Inflammatory macrophage treated with lipopolysaccharide for 1 hour (primary cell): ENCODE measurements at places on chromosomes 11 and 22.

DNA sequence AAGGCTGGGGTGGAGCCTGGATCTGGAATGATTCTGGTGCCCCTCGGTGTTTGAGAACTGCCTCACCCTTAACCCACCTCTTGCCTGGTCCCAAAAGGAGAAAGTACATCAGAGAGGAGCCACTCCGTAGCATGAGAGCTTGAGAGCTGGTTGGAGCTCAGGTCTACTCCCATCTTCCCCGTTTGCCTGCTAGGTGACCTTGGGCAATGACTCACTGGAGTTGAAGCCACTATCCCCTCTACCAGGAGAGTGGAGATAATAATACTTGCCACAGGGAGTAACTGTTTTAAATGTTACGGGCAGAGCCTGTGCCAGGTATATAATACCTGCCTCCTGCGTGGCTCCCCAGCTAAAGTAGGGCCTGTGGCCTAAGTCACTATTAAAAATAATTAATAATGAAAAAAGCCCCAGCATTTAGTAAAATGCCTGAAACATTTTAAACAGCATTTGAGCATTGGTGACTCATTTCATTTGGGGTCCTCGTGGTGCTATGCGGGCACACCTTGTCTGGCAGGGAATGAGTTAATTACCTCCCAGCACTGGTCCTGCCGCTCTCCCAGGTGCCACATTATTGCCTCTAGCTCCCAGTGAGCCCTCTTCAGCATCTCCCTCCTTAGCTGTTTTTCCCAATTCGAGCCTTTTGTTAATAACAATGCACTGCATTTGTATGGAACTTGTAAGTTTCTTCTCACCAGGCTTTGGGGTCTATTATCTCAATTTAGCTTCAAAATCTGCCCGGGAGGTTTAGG lies 22.5 kb downstream of the CYTH4 start:
- no peak for DNase-seq

GRCh38 chr11:83682611-83682973 lies 396.4 kb upstream of the CCDC90B start:
- DNase-seq: no peak

GRCh38 chr22:17918840-17919239 lies 105.5 kb downstream of the MICAL3 start:
- no peak for DNase-seq

DNA sequence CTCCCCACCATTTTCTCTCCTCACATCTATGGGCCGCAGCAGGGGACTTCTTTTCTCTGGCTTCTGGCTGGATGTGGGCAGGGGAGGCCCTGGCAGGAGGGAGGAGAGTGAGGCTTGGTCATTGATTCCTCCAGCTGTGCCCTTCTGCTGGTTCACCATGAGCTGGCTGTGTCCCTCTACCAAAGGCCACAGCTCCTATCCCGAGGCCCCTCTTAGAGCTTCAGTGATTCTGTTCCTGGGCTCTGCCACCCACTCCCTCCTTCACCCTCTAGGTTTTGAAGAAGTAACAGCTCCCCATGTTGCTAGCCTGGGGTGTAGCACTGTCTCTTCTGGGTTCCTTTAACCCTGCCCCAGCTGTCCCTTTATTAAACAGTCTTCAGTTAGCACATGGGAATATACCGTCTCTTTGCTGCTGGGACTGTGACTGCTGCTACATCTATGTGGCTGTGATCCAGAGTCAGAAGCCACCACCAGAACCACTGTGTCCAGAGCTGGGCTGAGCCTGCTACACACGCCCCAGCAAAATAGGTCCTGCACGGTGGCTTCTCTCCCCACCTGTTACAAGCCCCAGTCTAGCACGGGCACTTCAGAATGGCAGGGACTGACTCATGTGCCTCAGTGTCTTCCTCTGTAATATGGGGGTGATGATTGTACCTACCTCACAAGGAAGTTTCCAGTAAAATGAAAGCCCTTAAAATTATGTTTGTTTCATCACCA lies 578 bp upstream of the PARVG start:
- peak; percentile 43 for DNase-seq

- no peak for DNase-seq
These were observed 150.8 kb upstream of the C11orf58 start for GRCh38 chr11:16587670-16588069.

DNA sequence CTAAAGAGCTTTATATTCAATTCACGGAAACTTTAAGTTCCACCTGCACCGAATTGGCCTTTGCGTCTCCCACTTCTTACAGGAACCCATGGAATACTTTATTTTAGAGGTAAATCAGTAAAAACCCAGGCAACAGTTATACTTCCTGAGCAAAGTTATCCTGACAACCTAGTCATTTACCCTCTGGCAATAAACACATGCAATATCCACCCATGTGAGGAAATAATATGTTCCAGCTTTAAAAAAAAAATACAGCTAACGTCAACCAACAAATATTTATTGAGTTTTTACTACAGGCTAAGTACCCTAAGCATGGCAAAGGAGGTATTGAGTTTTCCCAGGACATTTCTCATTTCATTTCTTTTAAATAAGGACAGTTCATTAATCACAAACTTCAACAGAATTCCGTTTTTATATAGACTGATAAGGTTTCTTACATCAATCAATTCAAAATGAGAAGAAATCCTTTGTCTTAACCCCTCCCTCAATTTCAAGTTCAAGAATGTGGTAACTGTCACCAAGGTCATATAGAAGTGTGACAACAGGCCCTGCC lies 38.3 kb upstream of the CCDC34 start:
- DNase-seq: no peak

DNA sequence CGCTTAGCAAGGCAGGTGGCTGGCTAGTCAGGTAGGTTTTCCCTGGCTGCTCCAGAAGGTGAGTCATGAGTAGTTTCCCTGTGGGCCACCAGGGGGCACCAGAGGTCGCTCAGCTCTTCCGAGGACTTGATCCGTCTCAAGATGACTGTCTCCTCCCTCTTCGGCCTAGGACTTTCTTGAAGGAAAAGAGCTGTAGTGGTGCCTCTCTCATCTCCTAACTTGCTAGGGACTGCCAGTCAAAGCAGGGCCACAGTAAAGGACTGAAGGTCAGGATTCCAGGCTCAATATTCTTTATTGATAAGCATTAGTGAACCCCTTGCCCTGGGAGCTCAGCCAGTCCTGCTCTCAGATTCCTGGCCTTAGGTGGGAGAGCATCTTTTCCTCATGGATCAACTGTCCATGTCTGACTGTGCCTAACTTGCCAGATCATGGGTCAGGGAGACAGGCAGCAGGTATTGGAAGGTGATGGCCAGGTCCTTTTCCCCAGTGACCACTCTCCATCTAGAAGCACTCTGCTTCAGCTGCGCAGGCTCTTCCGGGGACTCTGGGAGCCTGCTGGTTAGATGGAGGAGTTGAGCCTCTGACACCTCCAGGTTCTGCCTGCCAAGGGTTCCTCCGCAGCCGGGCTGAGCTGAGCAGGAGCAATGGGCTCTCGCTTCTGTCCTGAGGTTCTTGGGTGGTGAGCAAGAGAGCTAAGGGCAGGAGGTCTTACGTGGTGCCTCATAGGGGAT lies 1.9 kb downstream of the POLD4 start:
- DNase-seq: peak; percentile 57

GRCh38 chr11:96149743-96150555 lies 193.0 kb downstream of the MAML2 start:
- no peak for DNase-seq

DNA sequence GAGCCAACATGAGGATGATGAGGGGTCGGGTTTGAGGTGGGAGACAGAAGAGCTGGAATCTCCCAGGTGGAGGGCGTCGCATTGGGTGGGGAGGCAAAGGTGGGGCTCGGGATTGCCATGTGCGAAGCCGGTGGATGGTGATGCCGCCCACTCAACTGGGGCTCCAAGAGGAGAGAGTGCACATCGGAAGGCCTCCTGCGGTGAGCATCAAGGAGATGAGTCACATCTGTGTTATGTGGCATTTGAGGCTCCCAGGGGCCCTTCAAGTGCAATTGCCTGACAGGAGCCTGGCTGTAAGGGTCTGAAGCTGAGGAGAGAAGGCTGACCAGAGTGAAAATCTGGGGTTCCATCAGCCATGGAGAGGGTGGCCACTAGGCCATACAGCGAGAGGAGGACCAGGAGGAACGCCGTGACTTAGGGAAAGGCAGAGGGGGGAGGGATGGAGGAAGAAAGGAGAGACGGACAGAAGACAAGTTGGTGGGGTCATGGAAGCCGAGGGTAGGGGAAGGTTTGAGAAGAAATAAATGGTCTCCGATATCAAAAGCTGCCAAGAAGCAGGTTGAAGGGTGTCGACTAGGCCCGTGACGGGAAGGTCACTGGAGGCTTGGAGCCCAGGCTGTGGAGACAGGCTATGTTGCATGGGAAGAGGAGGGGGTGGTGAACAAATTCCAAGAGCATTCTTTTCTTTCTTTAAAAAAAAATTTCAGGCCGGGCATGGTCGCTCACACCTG lies 21.3 kb downstream of the RASD2 start:
- DNase-seq: no peak

DNA sequence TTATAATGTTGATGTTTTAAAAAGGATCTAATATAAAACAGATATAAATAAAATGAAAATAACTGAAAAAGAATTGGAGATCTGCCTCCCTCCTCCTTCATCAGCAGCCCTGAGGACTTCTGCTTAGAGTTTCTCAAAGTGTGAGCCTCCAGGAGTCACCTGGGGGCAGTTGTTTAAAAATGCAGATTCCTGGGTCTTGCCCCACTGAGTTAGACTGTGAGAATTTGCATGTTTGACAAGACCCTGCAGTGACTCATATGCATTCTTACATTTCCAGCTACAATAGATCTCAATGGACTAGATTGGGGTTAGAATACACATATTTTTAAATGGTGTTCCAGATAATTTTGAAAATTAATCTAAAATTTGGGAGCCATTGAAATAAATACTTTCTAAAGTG lies 798 bp upstream of the OOSP3 start:
- DNase-seq: no peak

DNA sequence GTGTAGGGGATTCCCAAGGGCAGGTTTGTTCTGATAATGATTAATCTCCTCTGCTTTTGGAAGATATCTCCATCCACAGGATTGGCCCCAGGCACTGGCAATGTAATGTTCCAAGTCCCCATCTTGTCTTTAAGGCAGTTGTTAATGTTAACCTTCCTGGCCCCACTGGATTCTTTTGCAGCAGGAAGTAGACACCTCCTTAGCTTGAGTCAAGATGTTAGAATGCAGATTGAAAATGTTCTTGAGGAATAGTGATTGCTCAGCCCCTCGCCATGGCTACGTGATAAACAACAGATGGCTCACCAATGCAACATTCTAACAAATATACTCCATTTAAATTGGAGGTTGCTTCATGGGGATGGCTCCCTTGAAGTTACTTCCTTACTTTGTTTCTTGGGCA lies 7.3 kb downstream of the HEPHL1 start:
- DNase-seq: no peak

GRCh38 chr22:26658671-26659478 lies 1.5 kb downstream of the MIAT start:
- DNase-seq: peak; percentile 44

GRCh38 chr11:119990309-119991021 lies 147.4 kb downstream of the TRIM29 start:
- no peak for DNase-seq

DNA sequence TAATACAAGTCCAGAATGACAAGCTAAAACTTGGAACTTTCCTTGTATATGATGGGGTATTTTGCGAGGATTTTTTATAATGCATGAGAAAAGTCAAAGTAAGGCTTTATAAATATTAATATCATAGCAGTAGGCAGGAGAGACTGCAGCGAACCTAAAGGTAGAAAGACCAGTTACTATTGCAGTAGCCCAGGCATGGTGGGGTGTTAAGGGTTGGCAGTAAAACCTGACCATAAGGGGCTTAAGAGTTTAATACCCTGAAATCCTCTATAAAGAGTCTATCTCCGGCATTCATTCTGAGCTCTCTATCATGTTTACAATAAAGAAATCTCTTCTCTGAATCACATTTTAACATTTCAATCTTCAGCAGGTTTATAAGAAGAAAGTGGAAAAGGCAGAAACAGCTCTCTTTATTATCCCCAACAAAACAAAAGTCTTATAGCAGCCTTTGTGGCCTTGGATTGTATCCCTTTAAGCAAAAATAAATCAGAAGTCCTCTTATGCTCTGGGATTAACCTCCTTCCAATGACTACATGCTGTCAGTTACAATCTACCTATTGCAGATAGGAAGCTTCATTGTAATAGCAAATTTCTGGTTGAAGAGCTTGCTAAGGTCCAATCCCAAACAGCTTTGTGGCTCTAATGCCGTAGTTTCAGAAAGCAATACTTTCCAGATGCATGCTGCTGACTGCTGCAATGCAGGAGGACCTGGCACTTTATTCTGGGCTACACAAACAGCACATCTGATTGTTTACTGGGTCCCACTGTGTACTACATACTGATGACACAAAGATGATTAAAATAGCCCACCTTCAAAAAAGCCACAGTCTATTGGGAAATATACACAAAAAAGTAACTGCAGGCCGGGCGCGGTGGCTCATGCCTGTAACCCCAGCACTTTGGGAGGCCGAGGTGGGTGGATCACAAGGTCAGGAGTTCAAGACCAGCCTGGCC lies 45.8 kb downstream of the SIK3 start:
- DNase-seq: no peak

DNA sequence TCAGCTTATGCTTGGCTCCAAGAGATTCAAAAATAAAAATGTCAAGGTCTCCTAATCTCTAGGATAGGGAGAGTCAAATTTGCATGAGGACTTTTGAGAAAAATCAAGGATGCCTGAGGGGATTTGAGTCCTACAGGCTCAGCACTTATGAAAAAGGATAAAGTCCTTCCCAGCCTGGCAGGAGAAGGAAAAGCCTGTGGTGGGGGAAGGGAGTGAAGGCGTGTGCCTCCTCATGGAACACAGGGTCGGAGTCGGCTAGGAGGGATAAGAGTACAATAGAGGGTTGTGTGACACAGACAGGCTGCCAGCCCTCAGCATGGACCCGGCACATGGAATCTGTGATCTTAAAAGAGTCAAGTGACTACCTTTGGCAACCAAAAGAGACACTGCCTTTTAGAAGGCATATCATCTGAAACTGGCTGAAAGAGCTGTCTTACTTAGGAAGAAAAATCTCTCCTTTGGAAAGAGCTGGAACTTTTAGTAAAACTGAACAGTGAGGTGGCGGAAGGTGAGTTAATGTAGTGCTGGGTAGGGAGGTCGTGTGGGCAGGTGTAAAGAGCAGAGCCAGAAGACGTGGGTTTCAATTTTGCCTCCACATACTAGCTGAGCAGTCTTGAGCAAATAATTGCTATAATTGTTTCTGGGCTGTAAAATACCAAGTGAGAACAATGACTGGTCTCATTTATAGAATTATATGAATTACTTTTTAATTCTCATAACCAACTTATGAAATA lies 58.8 kb upstream of the RDX start:
- no peak for DNase-seq

- DNase-seq: no peak
These were observed 31.4 kb downstream of the MMP7 start for GRCh38 chr11:102499151-102499550.

DNA sequence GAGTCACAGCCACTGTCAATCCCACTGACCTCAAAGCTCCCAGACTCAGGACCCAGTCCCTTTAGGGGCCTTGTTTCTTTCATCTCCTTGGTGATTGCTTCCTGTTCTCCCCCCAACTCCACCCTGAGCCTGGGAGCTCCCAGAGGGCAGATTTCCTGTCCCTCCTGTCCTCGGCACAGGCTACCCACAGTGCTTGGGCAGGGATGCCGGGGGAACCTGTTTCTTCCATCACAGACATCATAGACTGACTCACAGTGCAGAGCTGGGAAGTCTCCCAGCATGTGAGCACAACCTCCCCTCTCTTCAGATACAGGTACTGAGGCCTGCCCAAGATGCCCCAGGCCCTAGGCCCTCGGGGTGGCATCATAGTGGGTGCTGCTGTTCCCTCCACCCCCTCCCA lies 16.6 kb downstream of the TRIM29 start:
- DNase-seq: no peak

- no peak for DNase-seq
These were observed 1385.0 kb downstream of the TBC1D22A start for GRCh38 chr22:48147404-48147803.

- no peak for DNase-seq
These were observed 50.8 kb downstream of the BRD1 start for GRCh38 chr22:49776891-49777290.
